CD4-positive, alpha-beta T cell treated with Interleukin-17A for 4 hours (primary cell): ENCODE measurements at places on chromosomes 3 and 15.

DNA sequence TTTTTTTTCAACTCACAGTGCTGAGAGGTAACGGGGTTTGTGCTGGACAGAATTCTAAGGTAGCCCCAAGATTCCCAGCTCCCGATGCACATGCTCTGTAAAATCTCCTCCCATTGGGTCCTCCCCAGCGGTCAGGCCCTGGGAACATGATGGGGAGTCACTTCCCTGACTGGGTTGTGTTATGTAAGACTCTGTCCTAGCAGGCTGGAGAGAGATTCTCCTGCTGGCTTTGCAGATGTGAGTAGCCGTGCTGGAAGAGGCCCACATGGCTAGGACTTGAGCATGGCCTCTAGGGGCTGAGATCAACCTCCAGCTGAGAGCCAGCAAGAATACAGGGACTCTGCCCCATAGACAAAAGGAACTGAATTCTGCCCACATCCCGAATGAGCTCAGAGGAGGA is 83.7 kb upstream of the OXTR start:
- no peak for DNase-seq

GRCh38 chr3:59791774-59792308 is 742.0 kb upstream of the CFAP20DC start:
- DNase-seq: no peak

DNA sequence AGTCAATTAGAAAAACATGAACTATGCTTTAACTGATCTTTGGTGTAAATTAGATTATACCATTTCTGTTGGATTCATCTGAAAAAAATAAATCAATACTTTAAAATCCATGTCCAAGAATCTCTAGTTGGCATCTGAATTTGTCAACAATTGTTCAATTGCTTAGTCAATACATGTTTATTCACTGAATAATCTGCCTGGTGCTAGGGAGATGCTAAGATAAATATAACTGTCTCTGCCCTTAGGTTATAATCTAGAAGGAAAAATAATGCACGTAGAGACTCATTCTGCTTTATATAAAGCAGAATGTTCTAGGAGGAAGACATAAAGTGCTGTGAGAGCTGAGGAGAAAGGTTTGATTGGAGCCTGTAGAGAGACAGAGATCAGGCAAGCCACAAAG is 537.2 kb upstream of the IL12A start:
- no peak for DNase-seq

DNA sequence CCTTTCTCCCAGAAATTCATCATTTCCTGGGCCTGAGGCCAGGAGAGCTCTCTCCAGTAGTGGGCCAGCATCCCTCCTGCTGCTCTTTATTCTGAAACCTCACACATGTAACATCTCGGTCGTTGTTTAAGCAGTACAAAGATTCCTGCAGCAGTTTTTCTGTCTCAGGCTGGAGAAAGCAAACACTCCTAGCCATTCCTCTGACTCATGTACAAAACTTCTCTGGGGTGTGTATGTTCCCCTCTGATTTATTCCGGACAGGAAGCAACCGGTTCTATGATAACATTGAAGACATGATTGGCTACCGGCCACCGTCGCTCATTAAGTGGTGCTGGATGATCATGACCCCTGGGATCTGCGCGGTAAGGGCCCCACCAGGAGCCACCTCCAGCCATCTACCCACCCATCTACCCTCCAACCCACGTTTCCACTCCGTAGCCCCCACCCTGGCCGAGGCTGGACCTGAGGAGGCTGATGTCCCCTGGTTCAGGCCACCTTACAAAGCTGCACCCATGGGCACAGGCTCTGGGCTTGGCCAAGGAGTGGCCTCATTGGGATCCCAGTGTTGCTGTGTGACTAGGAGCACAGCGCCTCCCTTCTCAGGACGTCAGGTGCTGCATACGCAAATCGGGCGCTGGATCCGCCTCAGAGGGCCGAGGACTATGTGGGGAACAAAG is 58.6 kb upstream of the SLC6A1 start:
- no peak for DNase-seq

- DNase-seq: no peak
Measured at GRCh38 chr15:27170851-27171250, 199.9 kb downstream of the GABRG3 start.

- no peak for DNase-seq
Measured at GRCh38 chr15:60518511-60518910, 39.6 kb upstream of the ICE2 start.

- no peak for DNase-seq
Measured at GRCh38 chr3:77182341-77182740, 142.4 kb downstream of the ROBO2 start.

DNA sequence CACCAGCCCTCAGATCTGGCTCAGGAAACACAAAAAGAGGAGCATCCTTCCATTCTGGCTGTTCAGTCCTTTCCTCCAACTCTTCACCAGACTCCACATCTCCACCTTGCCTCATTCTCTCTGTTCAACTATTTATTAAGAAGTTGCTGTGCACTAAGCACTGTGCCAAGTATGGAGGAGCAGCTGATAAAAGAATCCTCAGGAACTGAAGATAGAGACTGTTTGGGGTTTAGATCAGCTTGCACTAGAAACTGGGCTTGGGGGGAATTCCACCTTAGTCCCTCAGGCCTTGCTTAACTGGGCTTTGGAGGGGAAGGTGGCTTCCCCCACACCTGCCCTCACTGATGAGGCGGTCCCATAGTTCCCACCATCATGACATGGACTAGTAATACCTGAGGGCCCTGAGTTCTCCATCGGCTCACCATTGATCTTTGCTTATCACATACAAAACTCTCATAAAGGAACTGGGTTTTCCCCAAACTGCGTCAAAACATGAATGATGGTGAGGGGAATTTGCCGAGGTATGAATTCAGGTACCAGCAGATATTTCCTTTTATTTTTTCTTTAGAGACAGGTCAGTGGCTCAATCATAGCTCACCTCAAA is 1.7 kb upstream of the CCR8 start:
- DNase-seq: no peak

GRCh38 chr15:35256551-35256950 is 171.5 kb upstream of the NANOGP8 start:
- DNase-seq: no peak

- DNase-seq: no peak
Measured at GRCh38 chr15:58994906-58995453, 7.5 kb downstream of the RNF111 start.

- no peak for DNase-seq
Measured at GRCh38 chr3:55852326-55852725, 365.2 kb upstream of the WNT5A start.

GRCh38 chr3:126017362-126017761 is 48.4 kb downstream of the ROPN1B start:
- DNase-seq: no peak

- no peak for DNase-seq
Measured at GRCh38 chr3:100069472-100069871, 44.8 kb downstream of the FILIP1L start.

GRCh38 chr3:178083906-178084866 is 452.1 kb upstream of the KCNMB2 start:
- no peak for DNase-seq

DNA sequence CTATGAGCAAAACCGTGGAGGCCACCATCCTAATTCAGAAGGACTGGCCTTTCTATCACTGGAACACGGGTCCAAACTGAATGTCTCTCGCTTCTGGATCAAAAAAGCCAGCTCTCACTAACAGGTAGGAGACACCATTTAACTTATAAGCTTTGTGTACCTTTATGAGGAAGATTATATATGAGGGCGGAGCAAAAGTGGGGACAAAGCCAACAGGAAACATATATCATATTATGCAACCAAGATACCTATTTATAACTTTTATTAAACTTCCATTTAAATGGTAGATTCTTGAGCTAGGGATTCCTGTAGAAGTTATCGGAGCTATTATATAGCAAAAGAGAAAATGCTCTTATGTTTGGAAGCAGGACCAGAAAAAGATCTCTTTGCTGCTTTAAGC is 78.4 kb downstream of the IGF2BP2 start:
- no peak for DNase-seq

DNA sequence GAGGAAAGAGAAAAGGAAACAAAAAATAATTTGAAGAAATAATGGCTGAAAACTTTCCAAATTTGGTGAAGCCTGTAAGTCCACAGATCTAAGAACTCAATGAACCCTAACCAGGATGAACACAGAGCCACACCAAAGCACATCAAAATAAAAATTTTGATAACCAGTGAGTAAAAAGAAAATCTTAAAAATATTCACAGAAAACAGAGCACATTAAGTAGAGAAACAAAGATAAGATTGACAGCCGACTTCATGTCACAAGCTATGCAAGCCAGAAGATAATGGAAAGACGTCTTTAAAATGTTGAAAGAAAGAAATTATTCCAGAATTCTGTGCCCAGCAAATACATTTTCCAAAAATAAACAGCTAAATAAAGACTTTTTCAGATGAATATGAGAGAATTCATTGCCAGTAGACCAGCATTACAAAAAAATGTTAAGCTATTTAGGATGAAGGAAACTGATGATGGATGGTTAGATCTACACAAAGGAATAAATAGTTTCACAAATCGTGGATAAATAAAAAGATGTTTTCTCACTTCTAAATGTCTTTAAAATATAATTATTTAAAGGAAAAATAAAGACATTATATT is 140.2 kb upstream of the SKOR1 start:
- DNase-seq: no peak

DNA sequence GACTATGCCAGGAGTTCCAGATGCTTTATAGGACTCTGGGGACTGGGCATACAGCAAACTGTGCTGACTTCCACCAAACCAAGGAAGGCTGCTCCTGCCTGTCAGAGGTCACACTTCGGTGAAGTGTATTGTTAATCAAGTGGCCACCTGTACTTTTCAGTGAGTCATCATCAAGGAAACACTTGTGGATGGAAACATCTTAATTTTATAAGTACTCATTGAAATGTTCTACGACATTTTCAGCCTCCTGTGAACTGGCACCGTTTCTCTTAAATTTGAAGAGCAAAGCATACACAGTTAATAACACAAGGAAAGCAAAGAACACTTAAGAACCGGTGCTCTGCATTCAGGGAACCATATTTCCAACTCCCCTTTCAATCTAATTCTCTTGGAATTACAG is 801.7 kb upstream of the DPPA4 start:
- DNase-seq: no peak

- DNase-seq: no peak
Measured at GRCh38 chr3:120349855-120350125, 636 bp upstream of the LRRC58 start.

DNA sequence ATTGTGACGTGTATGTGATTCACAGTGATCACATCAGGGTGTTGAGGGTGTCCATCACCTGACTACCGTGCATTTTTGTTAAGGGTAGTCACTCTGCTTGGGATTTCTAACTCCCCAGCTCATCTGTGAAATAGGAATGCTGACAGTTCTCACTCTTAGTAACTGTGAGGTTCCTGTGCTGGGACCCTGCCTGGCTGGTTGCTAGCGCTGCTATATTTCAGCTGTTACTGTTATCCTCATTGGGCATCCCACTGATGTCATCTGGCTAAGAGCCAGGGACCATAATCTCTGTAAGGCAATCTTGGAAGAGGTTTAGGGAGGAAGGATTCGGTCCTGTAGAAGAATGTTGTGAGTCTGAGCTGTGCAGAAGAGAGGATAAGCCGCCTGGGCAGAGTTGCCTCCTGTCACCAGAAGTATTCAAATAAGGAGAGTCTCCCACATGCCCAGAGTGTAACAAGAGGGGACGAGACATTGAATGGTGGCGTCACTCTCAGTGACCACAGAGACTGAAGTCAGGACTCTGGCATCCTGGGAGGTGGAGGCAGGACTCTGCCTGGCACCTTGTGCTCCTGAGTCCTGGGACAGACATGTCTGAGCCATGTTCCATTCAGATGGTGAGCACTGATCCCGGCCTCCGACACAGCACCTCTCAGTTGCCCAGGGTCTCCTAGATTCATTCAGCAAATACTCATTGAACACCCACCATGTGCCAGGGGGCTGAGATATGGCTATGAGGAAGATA is 52.2 kb downstream of the FBLN2 start:
- DNase-seq: no peak

DNA sequence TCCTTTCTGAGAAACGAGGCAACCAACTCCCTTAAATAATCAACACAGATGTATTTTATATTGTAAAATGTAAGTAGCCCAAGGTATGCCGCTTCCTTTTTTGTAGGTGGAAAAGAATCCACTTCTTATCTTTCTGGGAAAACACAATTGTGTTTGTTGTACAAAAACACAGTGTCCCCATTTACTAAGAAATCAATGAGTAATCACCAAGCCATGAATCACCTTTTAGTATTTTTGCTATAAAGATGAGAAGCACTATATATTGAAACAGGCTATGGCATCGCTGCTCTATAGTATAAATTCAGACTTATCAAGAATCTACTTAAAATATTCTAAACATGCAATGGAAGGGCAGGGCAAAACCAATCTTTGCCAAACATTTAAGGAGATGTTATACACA is 104.0 kb downstream of the TNIK start:
- DNase-seq: no peak

- DNase-seq: no peak
Measured at GRCh38 chr15:82788496-82788895, 17.4 kb downstream of the FSD2 start.

DNA sequence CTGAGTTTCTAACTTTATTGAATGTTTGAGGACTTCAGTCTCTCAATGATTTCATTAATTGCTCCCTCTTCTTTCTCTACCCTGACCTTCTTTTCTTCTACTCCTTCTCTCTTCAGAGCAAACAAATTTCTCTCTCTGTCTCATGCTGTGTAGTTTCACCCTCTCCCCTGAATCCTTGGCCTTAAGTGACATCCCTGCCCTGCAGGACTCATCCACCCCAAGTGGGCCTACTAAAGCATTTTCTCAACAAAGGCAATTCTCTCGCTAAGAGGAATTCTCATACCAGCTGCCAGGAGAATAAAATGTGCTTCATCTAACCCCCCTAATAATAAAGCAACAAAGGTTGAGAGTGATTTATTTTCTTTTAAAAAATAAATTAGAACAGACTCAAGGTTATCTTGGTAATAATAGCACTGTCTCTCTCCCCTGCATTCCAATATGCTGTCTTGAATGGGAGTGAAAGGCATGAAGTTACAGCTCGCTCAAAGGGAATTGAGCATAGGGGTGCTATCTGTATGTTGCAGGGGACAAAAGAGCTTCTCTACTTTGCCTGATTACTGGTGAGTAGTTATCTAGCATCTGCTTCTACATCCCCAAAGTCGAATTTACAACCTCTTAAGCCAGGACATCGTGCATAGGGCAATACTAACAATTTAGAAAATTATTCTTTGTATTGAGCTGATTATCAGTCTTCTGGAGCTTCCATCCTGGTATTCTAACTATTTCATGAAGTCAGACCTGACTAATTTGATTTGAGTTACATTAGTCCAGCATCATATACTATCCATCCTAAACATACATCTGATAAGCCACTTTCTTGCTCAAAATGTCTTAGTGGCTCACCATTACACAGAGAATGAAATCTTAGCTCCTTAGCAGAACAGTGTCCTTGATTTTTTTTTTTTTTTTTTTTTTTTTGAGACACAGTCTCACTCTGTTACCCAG is 76.9 kb upstream of the DNAJC19 start:
- DNase-seq: no peak

GRCh38 chr3:142319094-142319493 is 93.7 kb upstream of the GK5 start:
- DNase-seq: no peak

DNA sequence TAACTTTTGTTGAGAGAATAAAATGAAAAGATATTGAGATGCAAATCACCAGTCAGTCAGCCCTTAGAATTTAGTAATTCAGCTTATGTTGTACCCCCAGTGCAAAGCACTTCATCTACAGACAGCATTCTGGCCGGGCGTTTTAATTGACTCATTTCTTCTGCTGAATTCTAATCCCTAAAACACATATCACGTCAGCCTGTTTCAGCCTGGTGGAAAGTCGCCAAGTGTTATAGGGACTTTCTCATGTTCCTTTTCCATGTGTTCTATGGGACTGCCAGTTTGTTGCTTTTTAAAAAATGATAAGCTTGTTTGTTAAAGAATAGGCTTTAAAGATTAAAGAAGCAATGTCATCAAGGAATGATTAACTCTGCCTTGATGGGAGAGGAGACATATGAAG is 169.7 kb upstream of the BFSP2 start:
- DNase-seq: no peak
